GM20000 (cell line): ENCODE measurements at places on chromosomes 2 and 18.

GRCh38 chr2:176297067-176297466 lies 27.8 kb downstream of the MTX2 start:
- no peak for DNase-seq

- DNase-seq = no peak
Measured at GRCh38 chr2:232260075-232260474, 118.5 kb upstream of the ALPP start.

- DNase-seq = no peak
Measured at GRCh38 chr2:216352653-216353270, 19.5 kb downstream of the MARCHF4 start.

- DNase-seq = no peak
Measured at GRCh38 chr18:56775701-56776100, 124.5 kb downstream of the WDR7 start.
